ENCODE measurements at places on chromosomes 6 and 20.

DNA sequence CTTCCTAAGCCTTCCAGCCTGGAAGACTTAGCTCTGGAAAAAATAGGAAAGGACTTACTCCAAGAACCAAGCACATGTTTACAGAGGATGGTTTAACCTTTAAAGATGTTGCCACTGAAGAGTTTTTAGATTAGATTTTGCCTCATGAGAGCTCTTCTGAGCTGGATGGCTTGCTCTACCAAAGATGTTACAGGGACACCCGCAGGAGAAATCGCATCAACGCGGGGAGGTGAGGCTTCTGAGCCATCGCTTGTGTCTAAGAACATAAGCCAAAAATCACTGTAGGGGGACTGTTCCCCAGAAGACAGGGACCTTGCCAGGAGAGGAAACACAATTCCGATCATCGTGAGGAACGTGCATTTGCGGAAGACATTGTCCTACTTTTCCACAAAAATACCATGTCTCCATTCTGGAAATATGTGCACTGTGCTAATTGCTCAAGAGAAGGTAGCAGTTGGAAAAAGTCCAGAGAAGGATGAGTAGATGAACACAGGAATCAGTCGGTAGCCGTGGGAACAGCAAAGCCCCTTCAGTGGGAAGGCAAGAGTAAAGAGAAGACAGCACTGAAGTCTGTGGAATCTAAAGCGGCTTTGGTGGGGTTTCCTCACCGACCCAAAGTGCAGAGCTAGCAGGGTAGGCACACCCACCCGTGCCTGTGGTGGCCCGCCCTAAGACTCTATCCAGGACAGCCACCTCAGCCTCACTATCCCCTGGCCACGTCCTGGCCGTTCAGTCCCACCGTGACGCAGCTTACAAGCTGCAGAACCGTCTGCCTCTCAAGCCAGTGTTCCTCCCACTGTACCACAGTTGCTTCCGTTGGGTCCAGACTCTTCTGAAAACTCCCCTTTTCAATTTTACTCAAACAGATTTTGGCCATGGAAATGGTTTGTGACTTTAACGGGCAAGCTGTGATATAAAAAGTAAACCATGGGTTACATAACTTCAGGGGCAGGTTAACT lies 334.8 kb downstream of the NRN1 start:
- no peak for DNase-seq

DNA sequence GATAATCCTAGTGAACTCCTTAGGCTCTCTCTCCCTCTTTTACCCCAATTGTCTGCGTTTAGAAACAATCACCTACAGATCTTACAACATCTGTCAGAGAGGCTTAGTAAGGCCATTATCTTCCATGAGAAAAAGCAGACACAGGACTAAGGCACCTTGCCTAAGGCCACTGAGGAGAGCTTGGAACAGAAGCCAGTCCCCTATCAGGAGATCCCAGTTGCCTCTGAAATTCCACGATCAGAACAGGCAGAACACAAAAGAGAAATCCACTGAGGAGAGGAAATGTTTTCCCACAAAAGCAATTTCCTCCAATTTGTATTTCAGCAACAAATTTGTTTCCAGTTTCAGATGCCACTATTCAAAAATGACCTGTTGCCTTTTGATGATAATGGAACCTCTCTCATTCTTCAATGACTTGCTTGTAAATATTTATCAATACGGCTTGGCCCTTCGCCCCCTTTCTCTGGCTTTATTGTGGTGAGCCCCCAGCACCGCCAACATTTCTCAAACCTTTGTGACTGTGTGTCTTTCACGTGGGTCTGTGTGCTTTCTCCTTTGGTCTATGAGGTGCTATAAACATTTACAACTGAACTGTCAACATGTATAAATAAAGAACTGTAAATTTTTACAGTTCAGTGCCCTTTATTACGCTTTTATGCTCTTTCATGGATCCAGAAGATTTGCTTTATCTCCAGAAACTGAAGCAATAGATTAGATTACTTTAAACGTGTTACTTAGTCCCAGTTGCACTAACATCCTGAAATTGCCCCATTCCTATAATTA lies 187.8 kb upstream of the PHACTR1 start:
- DNase-seq = no peak

GRCh38 chr20:43458422-43458924 lies 777 bp downstream of the SRSF6 start:
- DNase-seq = no peak

GRCh38 chr6:28537065-28537464 lies 11.4 kb downstream of the GPX5 start:
- DNase-seq = no peak

- no peak for DNase-seq
These were observed 483.4 kb upstream of the FLRT3 start for GRCh38 chr20:14820771-14821170.

GRCh38 chr20:58312836-58313235 lies 3.3 kb downstream of the RAB22A start:
- DNase-seq = no peak

DNA sequence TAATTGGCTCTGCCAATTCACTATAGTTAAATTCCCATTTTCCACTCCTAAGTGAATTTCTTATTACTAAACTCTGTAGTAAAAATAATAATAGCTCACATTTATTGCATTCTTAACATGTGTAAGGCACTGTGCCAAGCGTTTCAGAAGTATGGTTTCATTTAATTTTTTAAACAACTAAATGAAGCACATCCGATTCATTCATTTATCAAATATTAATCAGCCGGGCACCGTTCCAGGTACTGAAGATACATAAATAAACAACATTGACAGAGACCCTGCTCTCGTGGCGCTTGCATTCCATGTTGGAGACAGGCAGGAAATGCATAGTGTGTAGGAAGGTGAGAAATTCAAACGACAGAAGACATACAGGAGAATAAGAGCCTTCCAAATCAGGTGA lies 423.2 kb upstream of the JARID2 start:
- no peak for DNase-seq

DNA sequence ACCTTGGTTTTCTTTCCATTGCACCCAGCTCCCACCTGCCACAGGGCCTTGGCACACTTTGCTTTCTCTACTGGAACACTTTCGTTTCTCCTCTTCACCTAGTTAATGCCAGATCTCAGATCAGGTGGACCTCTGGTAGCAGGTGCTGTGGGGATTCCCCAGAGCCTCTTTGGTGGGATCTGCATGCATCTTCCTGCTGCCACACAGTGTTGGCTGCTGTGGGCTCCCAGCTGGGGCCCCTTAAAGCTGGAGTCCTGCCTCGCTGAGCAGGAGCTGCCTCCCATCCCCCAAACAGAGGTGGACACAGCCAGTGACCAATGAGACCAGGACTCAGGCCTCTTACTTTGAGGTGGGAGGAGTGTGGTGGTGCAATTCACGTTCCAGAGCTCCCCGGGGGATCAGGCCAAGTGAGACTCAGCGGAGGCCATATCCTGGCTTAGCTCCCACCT lies 28.4 kb downstream of the CEBPB start:
- DNase-seq = no peak

- DNase-seq = no peak
These were observed 13.4 kb downstream of the COL9A3 start for GRCh38 chr20:62830251-62830650.

- DNase-seq = no peak
These were observed 822 bp downstream of the FOXQ1 start for GRCh38 chr6:1312473-1313367.

- no peak for DNase-seq
These were observed 22.8 kb downstream of the KIF25 start for GRCh38 chr6:168020242-168020641.

GRCh38 chr6:136947037-136947436 lies 24.9 kb downstream of the SLC35D3 start:
- DNase-seq = no peak
